ENCODE measurements at places on chromosomes 13 and 19.

DNA sequence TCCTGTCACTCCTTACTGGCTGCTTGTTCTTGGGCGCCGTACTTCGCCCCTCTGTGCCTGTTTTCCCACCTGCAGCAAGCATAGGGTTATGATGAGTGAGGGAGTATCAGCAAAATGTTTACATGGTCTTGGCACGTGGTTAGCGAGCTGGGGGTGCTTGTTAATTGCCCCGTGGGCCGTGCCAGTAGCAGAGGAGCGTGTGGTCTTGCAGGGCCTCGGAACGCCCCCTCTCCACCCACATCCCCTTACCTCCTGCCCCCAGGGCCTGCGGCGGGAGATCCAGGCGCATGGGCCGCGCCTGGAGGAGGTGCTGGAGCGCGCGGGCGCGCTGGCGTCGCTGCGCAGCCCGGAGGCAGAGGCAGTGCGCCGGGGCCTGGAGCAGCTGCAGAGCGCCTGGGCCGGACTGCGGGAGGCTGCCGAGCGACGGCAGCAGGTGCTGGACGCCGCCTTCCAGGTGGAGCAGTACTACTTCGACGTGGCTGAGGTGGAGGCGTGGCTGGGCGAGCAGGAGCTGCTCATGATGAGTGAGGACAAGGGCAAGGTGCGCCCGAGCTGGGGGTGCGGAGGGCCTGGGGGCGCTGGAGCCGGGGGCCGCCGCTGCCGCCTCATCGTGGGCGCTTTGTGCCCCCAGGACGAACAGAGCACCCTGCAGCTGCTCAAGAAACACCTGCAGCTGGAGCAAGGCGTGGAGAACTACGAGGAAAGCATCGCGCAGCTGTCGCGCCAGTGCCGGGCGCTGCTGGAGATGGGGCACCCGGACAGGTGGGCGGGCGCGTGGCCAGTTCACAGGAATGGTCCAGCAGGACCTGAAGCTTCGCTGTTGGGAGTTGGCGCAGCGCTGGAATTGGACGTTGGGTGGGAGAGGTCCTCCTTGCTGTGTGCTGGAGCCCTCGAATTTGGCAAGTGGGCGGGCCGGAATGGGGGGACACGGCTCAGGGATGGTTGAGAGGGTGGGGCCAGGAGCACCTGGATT lies 22.5 kb upstream of the SHKBP1 start:
- no peak for DNase-seq

DNA sequence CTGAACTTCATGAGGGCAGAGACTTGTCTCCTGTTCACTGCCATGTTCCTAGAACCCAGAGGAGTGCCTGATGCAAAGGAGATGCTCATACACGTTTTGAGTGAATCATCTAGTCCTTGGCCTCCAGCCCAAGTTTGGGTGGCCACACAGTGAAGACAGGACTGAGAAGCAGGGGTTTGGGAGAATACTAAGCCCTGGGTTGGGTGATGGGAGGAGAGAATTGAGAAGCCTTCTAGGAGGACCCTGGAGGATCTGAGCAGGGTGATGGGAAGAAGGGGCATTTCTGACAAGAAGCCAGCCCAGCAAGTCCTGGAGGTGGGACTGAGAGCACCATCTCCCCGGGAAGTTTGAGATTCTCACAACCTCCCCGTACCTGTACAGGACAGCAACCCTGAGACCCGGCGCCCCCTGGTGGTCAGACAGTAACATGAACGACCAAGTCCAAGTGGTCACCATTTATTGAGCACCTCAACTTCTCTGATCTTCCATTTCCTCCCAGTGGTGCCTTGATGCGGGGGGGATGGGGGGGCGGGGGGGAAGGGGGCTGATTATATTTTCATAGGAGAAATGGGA lies 11.0 kb downstream of the CTU1 start:
- DNase-seq, result peak; percentile 51

DNA sequence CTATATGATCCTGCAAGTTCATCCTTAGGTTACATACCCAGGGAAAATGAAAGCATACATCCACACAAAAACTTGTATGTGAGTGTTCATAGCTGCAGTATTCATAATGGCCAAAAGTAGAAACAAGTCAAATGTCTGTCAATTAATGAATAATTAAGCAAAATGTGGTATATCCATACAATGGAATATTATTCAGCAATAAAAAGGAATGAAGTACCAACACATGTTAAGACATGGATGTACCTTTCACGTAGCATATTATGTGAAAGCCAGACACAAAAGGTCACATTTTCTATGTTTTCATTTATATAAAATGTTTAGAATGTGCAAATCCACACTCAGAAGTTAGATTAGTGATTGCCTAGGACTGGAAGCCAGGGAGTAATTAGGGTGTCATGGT lies 75.4 kb downstream of the ZNF429 start:
- no peak for DNase-seq

GRCh38 chr13:22077205-22077683 lies 406.4 kb downstream of the FGF9 start:
- DNase-seq, result no peak

- DNase-seq, result no peak
These were observed 35.1 kb downstream of the USPL1 start for GRCh38 chr13:30652746-30653386.
